ENCODE measurements at places on chromosomes 13 and 19.

GRCh38 chr13:102441085-102441484, 39.2 kb upstream of the FGF14 start:
- no peak for DNase-seq

GRCh38 chr19:1671716-1672037, 19.3 kb upstream of the TCF3 start:
- DNase-seq: no peak

- peak; percentile 88 for DNase-seq
Measured at GRCh38 chr19:36115453-36116343, at the start of gene TBCB. TBCB (plus strand) TSS chr19:36115468; CDS start chr19:36115561, 93 bp downstream.

GRCh38 chr13:27263438-27263837, 7.2 kb upstream of the RASL11A start:
- no peak for DNase-seq

DNA sequence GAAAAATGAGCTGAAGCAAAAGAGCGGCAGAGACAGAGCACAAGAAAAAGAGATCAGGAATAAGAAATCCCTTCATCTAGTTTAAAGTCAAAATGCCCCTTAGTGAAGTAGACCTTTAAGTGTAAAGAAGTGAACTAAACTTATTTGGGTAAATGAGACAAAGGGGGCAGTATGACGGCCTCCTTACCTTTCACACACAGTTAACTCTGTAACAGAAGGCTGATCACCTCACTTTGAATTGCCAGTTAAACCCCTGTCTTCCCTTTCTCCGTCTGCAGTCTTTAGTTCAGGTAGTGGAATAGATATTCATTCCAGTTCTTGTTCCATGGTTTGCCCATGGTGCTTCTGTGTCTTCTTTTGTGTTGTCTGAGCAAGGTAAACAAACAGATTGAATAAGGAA, 1029.8 kb downstream of the DIAPH3 start:
- DNase-seq: no peak

DNA sequence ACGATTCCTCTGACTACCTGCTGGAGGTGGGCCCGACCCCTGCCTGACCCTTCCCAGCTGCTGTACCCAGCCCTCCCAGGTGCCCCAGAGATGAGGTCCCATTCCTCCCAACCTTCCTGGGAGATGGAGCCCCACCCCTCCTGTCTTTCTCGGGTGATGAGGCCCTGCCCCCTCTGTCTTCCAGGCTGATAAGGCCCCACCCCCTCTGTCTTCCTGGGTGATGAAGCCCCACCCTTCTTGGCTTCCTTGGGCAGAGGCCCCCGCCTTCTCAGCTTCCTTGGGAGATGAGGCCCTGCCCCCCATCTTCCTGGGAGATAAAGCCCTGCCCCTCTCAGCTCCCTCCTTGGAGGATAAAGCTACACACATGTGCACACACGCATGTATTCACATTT, 47.9 kb downstream of the CERS4 start:
- DNase-seq: no peak

- DNase-seq: no peak
Measured at GRCh38 chr19:54081032-54081431, at the start of gene TARM1. TARM1 (minus strand) TSS chr19:54081365; CDS start chr19:54081340, 25 bp downstream.

DNA sequence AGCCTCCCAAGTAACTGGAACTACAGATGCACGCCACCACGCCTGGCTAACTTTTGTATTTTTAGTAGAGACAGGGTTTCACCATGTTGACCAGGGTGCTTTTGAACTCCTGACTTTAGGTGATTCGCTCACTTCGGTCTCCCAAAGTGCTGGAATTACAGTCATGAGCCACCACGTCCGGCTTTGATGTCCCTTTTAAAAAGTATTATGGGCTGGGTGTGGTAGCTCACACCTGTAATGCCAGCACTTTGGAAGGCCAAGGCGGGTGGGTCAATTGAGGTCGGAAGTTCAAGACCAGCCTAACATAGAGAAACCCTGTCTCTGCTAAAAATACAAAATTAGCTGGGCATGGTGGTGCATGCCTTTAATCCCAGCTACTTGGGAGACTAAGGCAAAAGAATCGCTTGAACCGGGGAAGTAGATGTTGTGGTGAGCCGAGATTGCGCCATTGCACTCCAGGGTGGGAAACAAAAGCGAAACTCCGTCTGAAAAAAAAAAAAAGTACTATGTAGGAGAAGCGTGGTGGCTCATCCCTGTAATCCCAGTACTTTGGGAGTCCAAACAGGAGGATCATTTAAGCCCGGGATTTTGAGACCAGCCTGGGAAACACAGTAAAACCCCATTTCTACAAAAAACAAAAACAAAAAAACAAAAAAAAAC, 22.8 kb upstream of the ERVV-1 start:
- DNase-seq: no peak

GRCh38 chr19:46435009-46435408, 6.3 kb upstream of the PNMA8C start:
- no peak for DNase-seq

DNA sequence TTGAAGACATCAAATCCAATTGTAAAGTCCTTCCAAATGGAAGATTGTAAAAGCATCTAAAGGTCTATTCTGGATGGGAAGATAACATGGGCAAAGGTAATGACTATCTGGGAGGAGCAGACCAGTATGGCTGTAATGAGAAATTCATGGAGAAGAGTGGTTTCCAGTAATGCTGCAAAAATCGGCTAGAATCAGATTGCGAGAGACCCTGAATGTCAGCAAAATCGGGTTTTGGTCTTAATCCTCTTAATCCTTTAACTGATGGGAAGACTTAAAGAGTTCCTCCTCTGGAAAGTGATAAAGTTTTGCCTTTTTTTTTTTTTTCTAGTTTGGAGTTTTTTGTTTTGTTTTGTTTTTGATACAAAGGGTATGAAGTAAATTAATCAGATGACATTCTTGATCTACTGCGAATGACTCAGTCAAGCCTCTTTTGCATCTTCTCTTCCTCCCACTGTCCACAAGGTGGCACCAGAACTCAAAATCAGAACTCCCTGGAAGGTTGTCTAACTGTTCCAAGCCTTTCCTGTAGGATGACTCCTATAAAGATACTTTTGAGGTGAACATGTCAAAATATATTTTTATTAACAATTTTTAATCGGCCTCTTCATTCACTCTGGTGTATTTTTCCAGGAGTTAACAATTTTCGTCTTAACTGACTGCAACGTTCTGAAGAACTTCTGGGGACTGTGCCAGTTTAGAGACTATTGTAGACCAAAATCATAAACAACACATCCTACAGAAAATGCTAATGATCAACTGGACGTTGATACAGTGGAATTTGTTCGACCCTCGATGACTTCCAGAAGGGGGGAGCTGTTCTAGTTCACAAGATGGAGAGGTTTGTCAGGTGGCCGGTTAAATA, 213.3 kb upstream of the MIR17HG start:
- DNase-seq: no peak

DNA sequence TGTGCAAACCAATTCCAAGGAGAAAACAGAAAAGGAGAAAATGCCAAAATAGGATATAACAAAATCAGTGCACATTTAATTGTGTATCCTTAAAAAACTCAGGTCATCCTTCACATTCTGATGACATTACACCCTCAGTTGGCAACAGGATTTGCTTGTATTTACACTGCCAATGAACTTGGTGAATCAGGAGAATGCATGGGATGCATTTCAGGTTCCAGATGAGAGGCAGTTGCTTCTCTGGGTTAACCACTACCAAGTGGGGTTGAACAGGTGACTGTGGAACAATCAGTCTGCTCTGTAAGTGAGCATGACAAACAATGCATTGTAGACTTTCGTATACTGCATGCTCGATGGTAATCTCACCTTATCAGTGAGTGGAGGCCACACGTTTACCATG, 79.1 kb downstream of the STARD13 start:
- DNase-seq: no peak

- DNase-seq: no peak
Measured at GRCh38 chr19:7413629-7414028, 64.9 kb downstream of the ARHGEF18 start.

DNA sequence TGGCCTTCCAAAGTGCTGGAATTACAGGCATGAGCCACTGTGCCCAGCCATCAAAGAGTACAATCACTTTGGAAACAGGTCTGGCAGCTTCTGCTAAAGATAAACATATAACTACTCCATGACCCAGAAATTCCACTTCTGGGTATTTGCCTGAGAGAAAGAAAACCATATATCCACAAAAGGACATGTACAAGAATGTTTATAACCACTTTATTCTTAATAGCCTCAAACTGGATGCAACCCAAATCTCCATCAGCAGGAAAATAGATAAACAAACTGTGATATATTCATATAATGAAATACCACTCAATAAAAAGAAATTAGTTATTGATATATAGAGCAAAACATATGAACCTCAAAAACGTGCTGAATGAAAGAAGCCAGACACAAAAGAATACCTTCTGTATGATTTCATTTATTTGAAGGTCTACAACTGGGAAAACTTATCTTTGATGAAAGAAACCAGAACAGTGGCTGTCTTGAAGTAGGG, 40.5 kb downstream of the TEX26 start:
- DNase-seq: no peak

- DNase-seq: peak; percentile 47
Measured at GRCh38 chr13:39910833-39911232, 255.4 kb downstream of the COG6 start.

GRCh38 chr13:103607995-103608394, 541.8 kb upstream of the SLC10A2 start:
- no peak for DNase-seq

DNA sequence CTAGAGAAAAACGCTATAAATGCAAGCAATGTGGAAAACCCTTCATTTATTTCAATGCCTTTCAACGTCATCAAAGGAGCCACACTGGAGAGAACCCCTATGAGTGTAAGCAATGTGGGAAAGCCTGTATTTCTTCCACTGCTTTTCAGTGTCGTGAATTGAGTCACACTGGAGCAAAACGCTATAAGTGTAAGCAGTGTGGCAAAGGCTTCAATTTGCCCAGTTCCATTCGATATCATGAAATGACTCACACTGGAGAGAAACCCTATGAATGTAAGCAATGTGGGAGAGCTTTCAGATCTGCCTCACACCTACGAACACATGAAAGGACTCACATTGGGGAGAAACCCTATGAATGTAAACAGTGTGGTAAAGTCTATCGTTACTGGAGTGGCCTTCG, 27.4 kb downstream of the ZNF20 start:
- DNase-seq: no peak

GRCh38 chr13:51818781-51819511, 15.0 kb upstream of the DHRS12 start:
- no peak for DNase-seq

- no peak for DNase-seq
Measured at GRCh38 chr13:31072041-31072440, 89.7 kb downstream of the HSPH1 start.

GRCh38 chr19:29491995-29492577, 33.7 kb upstream of the VSTM2B start:
- DNase-seq: no peak

DNA sequence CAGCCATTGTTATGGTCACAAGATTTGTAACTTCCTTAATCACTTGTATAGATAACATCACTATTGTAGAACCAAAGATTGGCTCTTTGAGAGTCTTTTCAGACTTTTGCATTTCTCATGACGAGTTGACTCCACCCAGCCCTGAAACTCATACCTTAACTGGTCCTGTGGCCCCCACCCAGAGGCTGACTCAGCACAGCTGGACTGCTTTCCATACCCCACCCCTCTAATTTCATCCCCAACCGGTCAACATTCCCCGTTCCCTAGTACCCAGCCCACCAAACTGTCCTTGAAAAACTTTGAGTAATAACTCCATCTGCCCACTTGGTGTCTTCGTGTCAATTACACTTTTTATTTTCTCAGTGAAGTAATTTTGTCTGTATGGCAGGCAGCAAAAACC, 32.1 kb upstream of the SLITRK1 start:
- DNase-seq: no peak

GRCh38 chr13:41162151-41162550, 29.5 kb upstream of the KBTBD6 start:
- no peak for DNase-seq

GRCh38 chr13:27054760-27055159, 116.9 kb downstream of the USP12 start:
- DNase-seq: no peak

DNA sequence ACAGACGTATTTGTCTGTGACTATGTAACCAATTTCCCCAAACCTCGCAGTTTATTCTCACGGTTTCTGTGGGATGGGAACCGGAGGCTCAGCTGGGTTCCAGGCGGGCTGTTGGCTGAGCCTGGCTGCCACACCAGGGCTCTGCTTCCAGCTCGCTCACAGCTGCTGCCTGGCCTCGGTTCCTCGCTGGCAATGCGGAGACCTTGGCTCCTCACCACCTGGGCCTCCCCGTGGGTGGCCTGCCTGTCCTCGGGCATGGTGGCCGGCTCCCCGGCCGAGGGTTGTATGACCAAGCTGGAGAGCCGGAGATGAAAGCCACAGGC, 218.9 kb upstream of the MAB21L1 start:
- no peak for DNase-seq

DNA sequence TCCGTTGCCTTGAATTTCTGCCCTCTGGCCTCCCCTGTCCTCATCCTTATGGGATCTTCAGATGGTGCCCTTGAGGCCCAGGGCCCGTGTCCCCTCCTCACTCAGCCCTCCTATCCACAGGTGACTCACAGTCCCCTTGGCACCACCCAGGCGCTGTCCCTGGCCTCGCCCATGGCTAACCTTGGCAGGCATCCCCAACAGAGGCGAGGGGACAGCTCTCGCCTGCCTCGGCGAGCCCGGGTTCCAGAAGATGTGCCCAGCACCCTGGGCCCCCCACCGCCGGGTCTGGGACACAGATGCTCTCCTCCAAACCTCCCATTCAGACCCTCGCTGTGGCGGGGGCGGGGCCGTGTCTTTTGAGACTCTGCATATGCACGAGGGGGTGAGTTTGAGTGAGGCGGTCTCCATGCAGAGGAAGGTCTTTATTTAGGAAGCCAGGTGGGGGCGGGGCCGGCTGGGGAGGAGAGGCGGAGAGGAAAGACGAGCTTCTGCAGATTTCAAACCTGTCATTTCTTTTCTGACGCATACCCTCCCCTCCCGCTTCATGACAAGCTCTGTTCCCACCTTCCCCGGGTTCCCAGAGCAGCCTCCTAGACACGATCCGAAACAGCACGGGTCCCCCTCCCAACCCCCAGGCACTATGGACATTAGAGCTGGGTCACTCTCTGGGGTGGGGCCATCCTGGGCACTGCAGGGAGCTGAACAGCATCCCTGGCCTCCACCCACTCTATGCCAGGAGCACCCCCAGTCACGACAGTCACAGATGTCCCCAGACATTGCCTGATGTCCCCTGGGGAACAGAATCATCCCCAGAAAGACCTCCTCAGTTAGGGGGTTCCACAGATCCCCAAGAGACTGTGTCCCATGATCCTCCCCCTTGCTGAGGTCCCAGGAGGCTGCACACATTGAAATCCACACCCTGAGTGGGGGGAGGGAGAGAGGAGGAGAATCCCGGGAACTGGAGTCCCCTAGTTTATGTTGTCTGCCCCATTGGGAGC, 48.5 kb downstream of the GNG7 start:
- peak; percentile 6 for DNase-seq

- no peak for DNase-seq
Measured at GRCh38 chr13:110676595-110677587, 29.0 kb downstream of the CARS2 start.

GRCh38 chr13:45865414-45865813, 13.9 kb upstream of the SIAH3 start:
- DNase-seq: no peak

Measured in left ventricle myocardium superior (tissue), 1 donor.